ENCODE measurements at places on chromosomes 3 and 15.

- peak; percentile 57 for DNase-seq
Measured at GRCh38 chr3:179973931-179974361, 62.8 kb downstream of the PEX5L start.

DNA sequence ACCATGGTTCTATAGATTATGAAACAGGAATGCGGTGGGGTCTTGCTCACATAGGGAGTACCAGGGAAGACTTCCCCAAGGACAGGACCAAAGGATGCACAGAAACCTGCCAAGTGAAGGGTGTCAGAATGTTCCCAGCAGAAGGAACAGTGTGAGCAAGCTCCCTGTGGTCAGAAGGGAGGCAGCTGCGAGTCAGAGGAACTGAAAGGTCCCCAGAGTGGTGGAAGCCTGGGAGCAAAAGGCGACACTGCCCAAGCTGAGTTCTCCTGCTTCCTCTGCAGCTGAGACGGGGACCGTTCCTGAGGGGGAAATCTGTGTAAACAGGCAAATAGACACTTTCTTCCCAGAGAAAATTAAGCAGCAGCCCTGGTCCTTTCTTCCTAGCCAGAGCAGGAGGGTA lies 14.2 kb upstream of the SLC6A6 start:
- DNase-seq, result no peak

GRCh38 chr15:53193149-53193548 lies 403.0 kb upstream of the ONECUT1 start:
- DNase-seq, result no peak

GRCh38 chr3:13781417-13781816 lies 98.5 kb downstream of the WNT7A start:
- no peak for DNase-seq
